ENCODE measurements at places on chromosomes 11 and 22. TPM values are rescaled to one million over a fixed set of nuclear protein-coding genes. Genes with fewer than 3 reads are reported as not detected.

The KIAA1671 gene
- total RNA-seq: 3.1 TPM

The SPON1 gene
- 0.09 TPM for total RNA-seq

The KIF18A gene
- 27.5 TPM for total RNA-seq

The MDK gene
- total RNA-seq: 157 TPM

The CCDC73 gene
- not detected for total RNA-seq

The TBX1 gene
- 1.1 TPM for total RNA-seq

The P2RX6 gene
- total RNA-seq: 1.6 TPM

The FAM181B gene
- total RNA-seq: 0.23 TPM

The SLC22A6 gene
- not detected for total RNA-seq

The TSGA10IP gene
- not detected for total RNA-seq

The BTBD18 gene
- not detected for total RNA-seq

The OR5P2 gene
- not detected for total RNA-seq

The ZNF214 gene
- total RNA-seq: 1.8 TPM

The CRACR2B gene
- 9.0 TPM for total RNA-seq

The SERPIND1 gene
- total RNA-seq: 0.17 TPM

The SCUBE1 gene
- total RNA-seq: 1.4 TPM
